Spinal cord (tissue), 10 donors: ENCODE measurements at places on chromosomes 1 and 21. TPM values are rescaled to one million over a fixed set of nuclear protein-coding genes. Genes with fewer than 3 reads are reported as not detected.

EPHB2 gene
- polyA plus RNA-seq = 43.1 TPM

BSND gene
- polyA plus RNA-seq = not detected

DNA sequence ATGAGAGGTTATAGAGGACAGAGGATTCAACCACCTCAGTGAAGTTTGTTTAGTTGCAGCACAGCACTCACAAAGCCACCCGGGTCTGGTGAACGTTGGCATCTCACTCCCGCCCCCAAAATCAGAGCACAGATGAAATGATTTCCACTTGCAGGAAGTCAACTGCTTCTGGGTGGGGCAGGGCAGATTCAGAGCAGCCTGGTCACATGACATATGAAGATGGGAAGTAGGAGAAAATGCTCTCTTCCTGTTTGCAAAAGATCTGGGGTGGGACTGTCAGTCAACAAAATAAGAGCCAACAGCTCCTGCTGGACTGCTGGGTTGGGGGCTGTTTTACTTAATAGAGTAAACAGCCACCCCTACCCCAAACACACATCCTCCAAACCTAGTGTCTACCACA is 43.2 kb downstream of the LRRC71 start:
- DNase-seq = no peak

DNA sequence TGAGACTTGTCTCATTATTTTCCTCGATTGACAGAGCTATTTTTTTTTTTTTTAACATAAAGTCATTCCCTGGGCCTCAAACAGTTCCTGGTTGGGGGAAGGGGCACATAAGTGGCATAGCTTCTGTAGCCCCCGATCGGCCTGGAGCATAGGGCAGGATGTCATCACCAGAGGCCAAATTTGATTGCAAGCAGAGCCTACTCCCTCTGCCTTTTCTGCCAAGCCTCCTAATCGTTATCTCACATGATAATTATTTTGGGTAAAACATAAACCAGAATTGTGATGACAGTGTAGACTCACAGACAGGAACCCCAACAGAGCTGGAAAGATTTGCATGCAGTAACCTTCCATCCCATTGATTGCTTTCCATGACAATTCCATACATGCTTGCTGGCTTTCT is 404.8 kb downstream of the PCP4 start:
- peak; percentile 16 for DNase-seq

GRCh38 chr1:160219062-160219929 is 14.1 kb downstream of the PEA15 start:
- DNase-seq = no peak

- peak; percentile 40 for DNase-seq
Observed at GRCh38 chr21:32826329-32827167, 55.0 kb upstream of the PAXBP1 start.

- no peak for DNase-seq
Observed at GRCh38 chr1:15231714-15232201, 15.3 kb upstream of the FHAD1 start.

DNA sequence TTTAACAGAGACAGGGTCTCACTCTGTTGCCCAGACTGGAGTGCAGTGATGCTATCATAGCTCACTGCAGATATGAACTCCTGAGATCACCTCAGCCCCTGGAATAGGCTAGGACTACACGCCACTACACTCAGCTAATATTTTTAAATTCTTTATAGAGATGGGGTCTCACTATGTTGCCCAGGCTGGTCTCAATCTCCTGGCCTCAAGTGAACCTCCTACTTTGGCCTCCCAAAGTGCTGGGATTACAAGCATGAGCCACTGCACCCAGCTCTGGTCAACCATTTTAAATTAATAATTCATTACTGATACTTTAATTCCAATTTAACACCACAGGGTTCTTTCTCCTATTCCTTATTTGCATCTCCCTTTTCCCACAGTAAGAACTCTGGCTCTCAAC is 18.5 kb upstream of the EPS15 start:
- DNase-seq = no peak

GRCh38 chr1:206971029-206971655 is 882 bp upstream of the FCAMR start:
- DNase-seq = no peak
